GM12892 (cell line): ENCODE measurements at places on chromosomes 2 and 18.

GRCh38 chr2:113309655-113310387 is 31.1 kb upstream of the PAX8 start:
- no peak for DNase-seq

- no peak for DNase-seq
Measured at GRCh38 chr2:236612737-236613136, 43.1 kb downstream of the ACKR3 start.

DNA sequence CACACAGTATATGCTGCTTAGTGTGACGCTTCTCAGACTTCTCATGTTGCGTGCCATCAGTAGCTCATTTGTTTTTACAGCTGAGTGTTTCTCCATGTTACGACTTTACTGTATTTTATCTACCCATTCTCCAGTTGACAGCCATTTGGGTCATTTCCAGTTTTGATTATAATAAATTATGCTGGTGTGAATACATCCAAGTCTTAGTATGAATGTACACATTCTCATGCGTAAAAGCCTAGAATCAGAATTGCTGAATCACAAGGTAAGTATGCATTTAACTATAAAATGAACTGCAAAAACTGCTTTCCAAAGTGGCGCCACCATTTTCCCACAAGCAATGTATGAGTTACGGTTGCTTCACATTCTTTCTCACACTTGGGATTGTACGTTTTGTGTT is 184.2 kb upstream of the SLC35G4 start:
- DNase-seq = no peak

- no peak for DNase-seq
Measured at GRCh38 chr2:12623051-12623450, 93.7 kb upstream of the TRIB2 start.

DNA sequence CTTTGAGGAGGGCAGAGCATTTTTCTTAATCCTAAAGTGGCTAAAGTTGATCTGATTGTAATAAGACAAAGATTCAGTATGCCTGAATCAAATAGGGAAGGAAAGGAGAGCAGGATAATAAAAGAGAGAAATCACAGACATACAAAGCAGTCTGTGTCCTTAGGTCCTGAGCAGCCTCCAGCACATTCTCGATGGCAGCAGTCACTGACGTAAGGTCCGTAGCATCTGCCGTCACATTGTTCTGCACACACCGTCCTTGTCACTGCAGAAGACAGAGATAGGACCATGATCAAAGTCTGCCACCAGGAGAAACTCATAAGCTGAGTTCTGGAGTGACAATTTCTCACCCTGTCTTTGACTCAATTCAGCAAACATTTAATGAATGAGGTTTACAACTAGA is 813.7 kb downstream of the ERBB4 start:
- DNase-seq = no peak

DNA sequence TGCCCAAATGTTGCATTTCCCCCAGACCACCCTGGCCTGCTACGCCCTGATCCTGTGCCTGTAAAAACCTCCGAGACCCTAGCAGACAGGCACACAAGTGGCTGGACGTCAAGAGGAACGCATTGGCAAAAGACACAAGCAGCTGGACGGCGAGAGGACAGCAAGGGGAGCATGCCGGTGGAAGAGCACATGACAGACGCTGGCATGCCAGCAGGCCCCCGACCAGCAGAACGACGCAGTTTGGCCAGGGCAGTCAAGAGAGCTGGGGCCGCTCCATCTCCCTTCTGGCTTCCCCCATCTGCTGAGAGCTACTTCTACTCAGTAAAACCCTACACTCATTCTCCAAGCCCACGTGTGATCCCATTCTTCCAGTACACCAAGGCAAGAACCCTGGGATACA is 42.1 kb downstream of the SAP130 start:
- DNase-seq = no peak

- DNase-seq = peak; percentile 13
Measured at GRCh38 chr2:148926981-148927401, 52.0 kb downstream of the KIF5C start.

- no peak for DNase-seq
Measured at GRCh38 chr18:80228051-80228848, 19.1 kb downstream of the PARD6G start.

GRCh38 chr2:145849466-145849865 is 1329.5 kb upstream of the ZEB2 start:
- DNase-seq = no peak

DNA sequence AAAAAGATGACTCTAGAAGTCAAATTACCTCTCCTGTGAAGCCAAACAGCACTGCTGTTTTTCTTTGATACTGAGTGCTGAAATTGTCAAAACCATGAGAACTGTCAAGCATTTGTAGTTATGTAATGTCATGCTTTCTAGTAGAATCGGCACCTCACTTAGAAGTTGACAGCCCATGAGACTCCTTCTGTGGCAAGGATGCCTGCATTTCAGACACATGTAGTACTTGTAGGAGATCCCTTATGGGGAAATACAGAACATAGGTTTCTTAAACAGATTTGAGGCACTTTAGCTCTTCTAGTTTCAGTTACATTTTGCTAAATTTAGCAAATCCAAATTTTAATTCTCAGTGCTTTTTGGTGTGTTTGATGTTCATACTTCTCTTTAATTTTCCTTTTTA is 15.7 kb downstream of the ZNF407 start:
- DNase-seq = no peak

- no peak for DNase-seq
Measured at GRCh38 chr2:64957109-64957903, 31.9 kb upstream of the SLC1A4 start.

DNA sequence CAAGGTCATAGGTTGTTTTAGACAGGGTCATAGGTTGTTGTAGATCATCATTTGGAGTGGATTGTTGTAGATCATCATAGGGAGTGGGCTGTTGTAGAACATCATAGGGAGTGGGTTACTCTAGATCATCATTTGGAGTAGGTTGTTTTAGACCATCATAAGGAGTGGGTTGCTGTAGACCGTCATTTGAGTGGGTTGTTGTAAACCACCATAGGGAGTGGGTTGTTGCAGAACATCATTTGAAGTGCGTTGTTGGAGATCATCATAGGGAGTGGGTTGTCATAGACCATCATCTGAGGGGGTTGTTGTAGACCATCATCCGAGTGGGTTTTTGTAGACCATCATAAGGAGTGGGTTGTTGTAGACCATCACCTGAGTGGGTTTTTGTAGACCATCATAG is 9.5 kb upstream of the TRPM8 start:
- DNase-seq = no peak

DNA sequence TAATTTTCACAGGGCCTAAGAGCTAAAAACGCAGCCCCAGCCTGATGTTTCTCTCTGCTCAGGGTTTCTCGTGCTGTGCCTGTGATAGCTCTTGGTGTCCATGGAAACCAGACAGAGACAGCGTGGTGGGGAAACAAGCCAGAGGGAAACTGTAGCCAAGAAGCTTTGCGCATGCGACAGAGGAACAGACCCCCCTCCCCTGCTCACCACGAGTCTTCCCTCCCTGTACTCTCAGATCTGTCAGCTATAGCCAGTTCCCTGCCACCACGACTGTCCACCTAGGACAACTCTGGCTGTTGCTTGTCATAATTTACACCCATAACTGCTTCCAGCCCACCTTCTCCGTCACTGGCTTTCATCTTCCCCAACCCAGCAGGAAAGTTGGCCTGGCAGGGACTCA is 13.2 kb upstream of the DNAJC27 start:
- no peak for DNase-seq

DNA sequence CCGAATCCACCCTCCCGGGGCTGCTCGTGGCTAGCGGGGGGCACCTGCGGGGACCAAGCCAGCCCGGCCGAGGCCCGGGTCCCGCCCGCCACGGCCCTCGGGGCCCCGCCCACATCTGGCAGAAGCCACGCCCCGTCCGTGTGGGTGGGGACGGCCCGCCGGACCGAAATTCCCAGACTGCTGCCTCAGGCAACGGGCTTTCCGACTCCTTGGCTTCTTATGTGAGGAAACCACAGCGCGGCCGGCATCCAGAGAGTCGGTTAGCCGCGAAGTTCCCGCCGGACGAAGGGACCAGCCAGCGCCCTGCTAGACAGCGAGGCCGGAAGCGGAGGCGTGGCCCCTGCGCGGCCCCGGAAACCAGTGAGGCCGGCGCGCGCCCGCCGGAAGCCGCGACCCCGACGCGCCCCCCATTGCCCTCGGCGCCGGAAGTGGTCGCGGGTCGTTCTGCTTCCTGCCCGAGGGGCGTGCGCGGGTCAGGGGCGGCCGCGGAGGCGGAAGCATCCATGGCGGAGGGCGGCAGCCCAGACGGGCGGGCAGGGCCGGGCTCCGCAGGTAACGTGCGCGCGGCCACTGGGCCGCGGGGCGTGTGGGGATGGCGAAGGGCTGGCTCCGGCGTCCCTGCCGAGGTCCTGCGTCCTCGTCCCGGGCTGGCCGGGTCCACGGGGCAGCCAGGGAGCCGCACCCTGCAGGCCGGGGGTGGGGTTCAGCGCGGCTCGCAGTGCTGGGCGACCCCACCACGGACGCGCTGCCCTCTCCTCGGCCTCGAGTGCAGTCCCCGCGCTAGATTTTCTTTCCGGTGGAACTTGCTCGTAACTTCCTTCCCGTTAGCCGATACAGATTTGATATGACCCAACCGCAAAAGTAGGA is at the start of gene ASB1:
TSS of gene ASB1 (plus strand) at position 360 of the 867 bp plus-strand sequence. CDS start at position 504, 144 bp downstream.
- peak; percentile 93 for DNase-seq

DNA sequence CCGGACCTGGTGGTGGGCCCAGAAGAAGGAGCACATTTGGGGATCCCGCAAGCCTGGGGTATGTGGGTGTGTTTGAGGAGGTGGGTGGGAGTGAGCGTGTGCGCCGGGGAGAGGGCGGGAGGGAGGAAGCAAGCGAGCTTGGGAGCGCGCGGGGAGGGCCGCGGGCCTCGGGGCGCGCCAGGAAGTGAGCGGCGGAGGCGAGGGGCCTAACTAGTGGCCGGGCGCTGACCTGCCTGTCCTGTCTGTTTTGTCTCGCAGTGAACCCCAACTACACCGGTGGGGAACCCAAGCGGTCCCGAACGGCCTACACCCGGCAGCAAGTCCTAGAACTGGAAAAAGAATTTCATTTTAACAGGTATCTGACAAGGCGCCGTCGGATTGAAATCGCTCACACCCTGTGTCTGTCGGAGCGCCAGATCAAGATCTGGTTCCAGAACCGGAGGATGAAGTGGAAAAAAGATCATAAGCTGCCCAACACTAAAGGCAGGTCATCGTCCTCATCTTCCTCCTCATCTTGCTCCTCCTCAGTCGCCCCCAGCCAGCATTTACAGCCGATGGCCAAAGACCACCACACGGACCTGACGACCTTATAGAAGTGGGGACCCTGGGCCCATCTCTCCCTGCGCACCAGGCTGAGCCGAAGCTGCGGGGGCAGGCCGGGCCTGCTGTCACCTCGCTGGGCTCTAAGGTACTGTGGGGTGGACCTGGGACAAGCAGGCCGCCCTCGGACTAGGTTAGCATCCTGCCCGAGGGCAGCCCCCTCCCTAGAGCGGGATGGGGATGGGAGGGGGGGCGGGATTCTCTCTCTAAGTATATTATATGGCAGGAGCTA is 1.2 kb downstream of the HOXD4 start:
- no peak for DNase-seq

- DNase-seq = no peak
Measured at GRCh38 chr2:205906419-205906818, 179.6 kb downstream of the INO80D start.

GRCh38 chr2:17768894-17769293 is 15.0 kb downstream of the GEN1 start:
- DNase-seq = no peak

DNA sequence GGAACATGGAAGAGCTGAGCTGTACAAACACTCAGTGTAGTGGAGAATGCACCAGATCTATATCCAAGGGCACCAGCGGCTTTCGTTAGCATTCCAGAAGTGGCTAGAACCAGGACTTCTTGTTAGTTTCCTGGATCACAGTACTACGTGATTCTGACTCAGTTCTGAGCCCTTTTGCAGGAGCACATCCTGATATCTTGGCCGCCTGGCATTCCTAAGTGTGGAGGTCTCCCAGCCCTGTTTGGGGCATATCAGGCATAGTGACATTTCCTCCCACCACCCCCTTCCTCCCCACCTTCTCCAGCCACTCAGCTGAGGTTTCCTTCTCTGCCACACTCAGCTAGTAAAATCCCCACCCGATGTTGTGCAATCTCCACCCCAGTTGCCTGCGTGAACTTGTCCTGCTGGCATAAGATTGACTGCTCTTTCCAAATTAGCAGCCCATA is 63.4 kb downstream of the BMP10 start:
- no peak for DNase-seq

- DNase-seq = no peak
Measured at GRCh38 chr2:133667085-133667484, 98.8 kb upstream of the NCKAP5 start.

- no peak for DNase-seq
Measured at GRCh38 chr2:57448816-57449215, 597.8 kb upstream of the VRK2 start.

GRCh38 chr2:96082211-96083063 is 33.9 kb downstream of the ADRA2B start:
- no peak for DNase-seq

GRCh38 chr18:47370052-47370451 is 118.6 kb upstream of the SKOR2 start:
- no peak for DNase-seq

GRCh38 chr2:173793709-173794565 is 171.2 kb downstream of the SP3 start:
- DNase-seq = no peak

GRCh38 chr2:6977113-6977741 is 60.0 kb downstream of the RNF144A start:
- DNase-seq = no peak

DNA sequence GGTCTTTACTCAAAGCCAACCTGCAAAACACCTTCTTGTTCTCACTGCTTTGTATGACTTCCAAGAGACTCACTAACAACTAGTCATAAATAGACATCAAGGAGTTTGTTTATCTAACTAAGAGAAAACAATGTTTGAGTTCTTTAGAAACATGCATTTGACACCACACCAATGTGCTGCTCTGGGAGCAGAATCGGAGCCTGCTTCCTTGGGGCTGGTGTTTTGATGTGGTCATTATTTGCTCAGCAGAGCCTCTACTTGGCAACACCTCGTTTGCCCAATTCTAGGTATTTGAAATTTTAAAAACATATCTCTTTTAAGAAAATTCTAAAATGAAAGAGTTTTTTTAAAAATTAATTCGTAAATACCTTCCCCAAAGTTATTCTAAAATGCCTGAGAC is 167.5 kb downstream of the BCL2 start:
- no peak for DNase-seq

DNA sequence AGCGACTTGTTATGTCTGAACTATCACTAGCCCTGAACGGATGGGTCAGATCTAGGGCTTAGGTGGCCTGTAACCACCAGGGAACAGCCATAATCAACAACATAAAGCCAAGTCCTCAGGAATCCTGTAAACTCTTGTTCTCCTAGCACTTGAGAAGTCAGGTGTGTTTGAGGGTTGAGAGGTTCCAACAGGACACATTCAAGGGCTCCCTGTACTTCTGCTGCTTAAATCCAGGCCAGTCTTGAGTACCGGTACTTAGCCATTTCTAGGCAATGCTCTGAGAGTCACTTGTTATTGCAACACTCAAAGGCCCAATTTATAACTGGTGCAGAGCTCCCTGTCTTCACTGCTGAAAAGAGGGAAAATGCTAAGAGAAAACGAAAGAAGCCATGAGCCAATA is 21.6 kb upstream of the SLC40A1 start:
- DNase-seq = no peak

GRCh38 chr2:173030561-173031490 is 44.8 kb upstream of the MAP3K20 start:
- no peak for DNase-seq

GRCh38 chr2:142665241-142665640 is 212.2 kb upstream of the KYNU start:
- DNase-seq = no peak

GRCh38 chr2:100197631-100198153 is 55.3 kb upstream of the AFF3 start:
- DNase-seq = no peak
